ENCODE measurements at places on chromosomes 5 and 9. TPM values are rescaled to one million over a fixed set of nuclear protein-coding genes. Genes with fewer than 3 reads are reported as not detected.

Gene GFPT2
- total RNA-seq = 66.0 TPM

Gene LCN12
- 0.28 TPM for total RNA-seq

Gene CEP78
- total RNA-seq = 4.8 TPM

Gene SCGB3A2
- total RNA-seq = not detected

Gene HBEGF
- 1.2 TPM for total RNA-seq

Gene NOXA1
- total RNA-seq = 0.57 TPM

Gene NOL6
- total RNA-seq = 18.6 TPM

Gene GPR151
- not detected for total RNA-seq

Gene C8G
- not detected for total RNA-seq

Gene NAIP
- 2.0 TPM for total RNA-seq

Gene NR5A1
- total RNA-seq = not detected

Gene LPAR1
- total RNA-seq = 101 TPM

Gene DAB2IP
- total RNA-seq = 7.5 TPM

Gene SLC34A1
- total RNA-seq = not detected

Gene SPOCK1
- total RNA-seq = 302 TPM

Gene GKAP1
- total RNA-seq = 1.3 TPM

Gene FOXB2
- not detected for total RNA-seq

Gene SPAAR
- total RNA-seq = 0.18 TPM

Gene SOHLH1
- total RNA-seq = not detected

Gene TMEM215
- total RNA-seq = not detected
